Stimulated activated CD4-positive, alpha-beta T cell treated with anti-CD3 and anti-CD28 coated beads, Interleukin-2, amount 100 ng/mL, for 4 hours (primary cell): ENCODE measurements at places on chromosomes 3 and 15.

DNA sequence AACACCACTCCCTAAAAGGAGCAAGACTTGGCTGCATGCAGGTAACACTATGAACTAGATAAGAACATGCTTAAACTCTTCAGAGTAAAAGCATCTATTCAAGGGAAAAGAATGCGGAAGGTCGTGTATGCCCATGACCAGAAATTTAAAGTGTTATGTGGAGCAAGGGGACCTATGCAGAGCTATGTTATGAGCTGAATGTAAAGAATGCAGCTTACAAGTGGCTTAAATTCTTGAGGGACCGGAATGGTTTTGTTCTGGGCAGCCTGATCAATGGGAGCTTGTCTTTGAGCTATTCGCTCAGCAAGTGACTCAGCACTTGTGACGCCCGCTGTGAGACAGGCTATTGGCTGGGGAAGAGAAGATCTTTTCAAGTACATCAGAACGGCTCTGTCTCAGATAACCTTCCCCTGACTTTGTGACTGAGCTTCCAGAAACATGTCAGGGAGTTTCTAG is 367.5 kb upstream of the THBS1 start:
- no peak for DNase-seq

GRCh38 chr15:38828031-38828532 is 263.5 kb upstream of the RASGRP1 start:
- no peak for DNase-seq

- DNase-seq: no peak
Measured at GRCh38 chr3:128647307-128647706, 3.3 kb downstream of the RPN1 start.

DNA sequence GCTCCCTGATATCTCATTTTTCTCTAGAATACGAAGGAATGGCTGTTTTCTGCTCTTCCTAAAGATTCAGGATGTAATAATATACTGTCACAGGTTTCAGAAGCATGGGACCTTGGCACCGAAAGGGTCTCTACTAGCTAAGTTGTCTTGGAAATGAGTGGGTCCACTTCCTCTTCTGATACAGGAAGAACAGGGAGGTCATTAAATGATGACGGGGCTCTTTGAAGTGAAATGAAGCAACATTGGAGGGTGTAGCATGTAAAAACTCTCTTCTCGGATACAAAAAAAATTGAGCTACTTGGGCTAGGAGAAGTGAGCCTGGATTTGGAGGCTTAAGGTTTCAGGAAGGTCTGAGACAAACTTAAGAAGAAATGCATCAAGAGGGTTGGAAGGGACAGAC is 349.8 kb upstream of the TPRG1 start:
- no peak for DNase-seq

- DNase-seq: no peak
Measured at GRCh38 chr3:101796077-101796680, 17.2 kb downstream of the NXPE3 start.

DNA sequence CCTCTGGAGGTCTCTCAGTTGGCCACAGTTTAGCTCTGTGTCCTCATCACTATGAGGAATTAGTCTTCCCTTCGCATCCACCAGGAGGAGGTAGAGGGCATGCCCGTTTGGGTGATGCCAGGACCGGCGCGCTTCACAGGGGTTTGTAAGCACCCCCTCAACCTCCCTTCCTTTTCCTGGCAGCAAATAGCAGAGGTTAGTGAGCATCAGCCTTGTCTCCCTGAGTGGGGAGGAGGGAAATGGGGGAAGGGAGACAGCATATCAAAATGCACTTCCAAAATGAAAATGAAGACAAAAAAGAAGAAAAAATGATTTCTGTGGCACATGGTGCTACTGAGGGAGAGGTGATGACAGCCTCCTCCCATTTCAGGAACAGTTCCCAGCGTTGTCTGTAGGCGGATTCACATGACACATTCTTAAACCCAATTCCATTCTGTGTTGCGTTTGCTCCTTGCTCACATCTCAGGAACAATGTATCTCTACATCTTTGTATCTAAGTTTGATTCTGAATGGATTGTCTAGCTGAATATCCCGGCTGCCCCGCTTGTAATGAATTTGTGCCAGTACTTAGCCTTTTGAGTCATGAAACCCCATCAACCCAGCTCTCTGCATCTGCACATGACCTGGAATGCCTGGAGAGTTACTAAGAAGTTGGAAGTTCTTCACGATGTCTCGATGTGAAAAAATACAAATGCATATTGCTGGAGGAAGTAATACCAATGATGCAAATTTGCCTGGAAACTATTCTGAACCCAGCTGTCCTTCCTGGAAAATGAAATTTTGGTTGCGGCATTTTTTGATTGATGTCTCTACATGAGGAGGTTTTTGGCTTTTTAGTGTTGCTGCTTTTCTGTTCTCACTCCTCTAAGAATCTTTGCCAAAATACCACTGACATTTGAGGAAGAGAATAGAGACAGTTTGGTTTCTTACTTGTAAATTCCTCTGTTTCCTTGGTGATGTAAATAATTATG is 45.2 kb downstream of the TYRO3 start:
- DNase-seq: peak; percentile 39

- DNase-seq: no peak
Measured at GRCh38 chr3:112639455-112640225, 1.3 kb downstream of the CCDC80 start.

DNA sequence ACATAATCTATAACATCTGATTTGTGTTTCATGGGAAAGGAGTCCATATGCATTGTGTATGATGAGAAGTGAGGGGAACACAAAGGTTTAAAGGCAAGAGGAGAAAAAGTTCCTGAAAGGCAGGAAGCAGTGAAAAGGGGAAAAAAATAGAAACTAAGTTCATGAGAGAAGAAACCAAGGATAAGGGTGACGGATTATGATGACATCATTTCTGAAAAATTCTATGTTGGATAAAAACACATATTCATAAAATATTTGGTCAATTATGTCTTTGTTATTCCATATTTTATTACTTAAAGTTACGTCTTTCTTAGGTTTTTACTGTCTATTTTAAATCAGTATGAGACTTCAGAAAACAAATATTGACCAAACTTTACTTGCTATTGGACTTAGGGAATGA is 48.6 kb upstream of the CP start:
- no peak for DNase-seq

- DNase-seq: no peak
Measured at GRCh38 chr15:66580643-66581042, 14.8 kb upstream of the LCTL start.

DNA sequence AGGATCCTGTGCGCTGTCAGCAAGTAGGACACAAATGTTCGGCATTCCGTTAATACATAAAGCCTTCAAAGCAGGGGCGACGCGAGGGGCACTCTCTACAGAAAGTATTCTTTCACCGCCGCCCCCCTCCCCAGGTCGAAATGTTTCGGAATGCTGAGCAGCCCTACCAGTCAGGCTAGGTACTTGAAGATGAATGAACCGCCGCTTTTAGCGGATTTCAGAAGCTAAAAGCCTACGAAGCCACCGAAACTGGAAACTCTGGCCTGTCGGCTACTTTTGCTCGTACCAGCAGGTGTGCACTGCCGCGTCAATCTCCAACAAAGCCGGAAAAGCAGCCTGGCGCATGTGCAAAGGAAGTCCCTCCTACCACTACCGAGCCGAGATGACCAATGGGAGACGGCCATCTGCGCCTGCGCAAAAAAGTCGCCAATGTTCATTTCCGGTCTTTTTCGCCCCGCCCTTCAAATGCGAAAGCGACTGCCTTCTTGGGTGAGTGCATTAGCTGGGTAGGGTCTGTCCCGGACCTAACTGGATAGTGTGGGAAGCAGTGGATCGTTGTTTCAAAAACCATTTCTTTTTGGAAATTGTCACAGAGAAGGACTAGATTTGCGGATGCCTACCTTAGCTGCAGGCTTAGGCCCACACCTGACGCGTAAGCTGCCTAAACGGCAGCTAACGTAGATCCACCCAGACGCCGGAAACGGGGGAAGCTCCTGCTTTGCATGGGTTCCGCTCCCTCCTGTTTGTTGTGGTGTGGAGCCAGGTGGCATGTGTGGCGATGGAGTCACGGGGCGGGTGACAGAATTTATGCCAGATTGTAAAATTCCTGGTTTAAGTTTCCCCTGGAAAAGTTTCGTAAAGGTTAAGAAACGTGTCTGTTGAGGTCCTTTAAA is at the start of gene WDR5B:
TSS of gene WDR5B (minus strand) at position 301 of the 893 bp plus-strand sequence. CDS start 534 bp downstream, outside the sequence.
- DNase-seq: peak; percentile 96

- no peak for DNase-seq
Measured at GRCh38 chr15:85723960-85724945, 70.5 kb downstream of the KLHL25 start.

DNA sequence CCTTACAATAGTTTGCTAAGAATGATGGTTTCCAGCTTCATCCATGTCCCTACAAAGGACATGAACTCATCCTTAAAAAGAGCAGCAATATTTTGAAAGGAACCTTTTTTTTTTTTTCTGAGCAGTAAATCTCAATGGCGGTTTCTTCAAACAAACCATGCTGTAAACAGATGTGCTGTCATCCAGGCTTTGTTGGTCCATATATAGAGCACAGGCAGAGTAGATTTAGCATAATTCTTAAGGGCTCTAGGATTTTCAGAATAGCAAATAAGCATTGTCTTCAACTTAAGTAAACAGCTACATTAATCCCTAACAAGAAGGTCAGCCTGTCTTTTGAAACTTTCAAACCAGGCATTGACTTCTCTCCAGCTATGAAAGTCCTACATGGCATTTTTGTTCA is 334.2 kb downstream of the SLC9A9 start:
- no peak for DNase-seq

DNA sequence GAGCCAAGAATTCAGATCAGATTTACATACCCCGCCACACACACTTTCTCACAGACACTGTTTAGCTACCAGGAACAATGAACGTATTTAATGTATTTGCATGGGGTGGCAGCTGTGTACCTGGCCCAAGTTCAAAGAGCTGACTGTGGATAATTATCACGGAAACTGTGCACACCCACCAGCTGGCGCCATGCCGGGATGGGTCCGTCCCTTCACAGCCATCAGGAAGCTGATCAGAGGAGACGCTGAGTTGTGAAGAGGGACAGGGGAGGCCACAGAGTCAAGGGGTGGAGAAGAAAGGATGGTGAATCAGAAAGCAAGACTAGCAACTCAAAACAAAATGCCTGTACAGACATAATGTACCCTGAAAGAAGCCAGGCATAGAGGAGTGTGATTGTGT is 13.1 kb upstream of the PLA2G4D start:
- DNase-seq: no peak

- no peak for DNase-seq
Measured at GRCh38 chr3:143294188-143294587, 174.6 kb downstream of the CHST2 start.

DNA sequence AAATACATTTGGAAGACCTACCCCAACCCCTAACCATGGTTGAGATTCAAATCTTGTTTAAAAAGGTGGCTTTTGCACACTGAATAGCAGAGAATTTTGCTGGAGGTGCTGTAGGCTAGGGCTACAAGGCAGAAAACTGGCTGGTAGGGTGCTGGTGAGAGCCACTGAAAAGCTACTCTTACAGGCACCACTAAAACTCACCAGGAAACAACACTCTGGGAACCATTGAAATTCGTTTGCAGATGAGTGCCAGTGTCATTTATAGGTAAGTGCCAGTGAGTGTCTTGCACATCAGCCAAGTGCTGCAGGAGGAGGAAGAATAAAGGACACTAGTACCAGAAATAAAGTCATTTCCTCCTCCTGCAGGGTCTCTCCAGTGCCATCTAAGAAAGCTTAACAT is 610.2 kb downstream of the ZNF385D start:
- DNase-seq: no peak

- no peak for DNase-seq
Measured at GRCh38 chr3:104437131-104437750, 929.5 kb upstream of the ALCAM start.

GRCh38 chr15:27353856-27354255 is 382.9 kb downstream of the GABRG3 start:
- no peak for DNase-seq

GRCh38 chr3:81502236-81502635 is 259.2 kb downstream of the GBE1 start:
- no peak for DNase-seq

DNA sequence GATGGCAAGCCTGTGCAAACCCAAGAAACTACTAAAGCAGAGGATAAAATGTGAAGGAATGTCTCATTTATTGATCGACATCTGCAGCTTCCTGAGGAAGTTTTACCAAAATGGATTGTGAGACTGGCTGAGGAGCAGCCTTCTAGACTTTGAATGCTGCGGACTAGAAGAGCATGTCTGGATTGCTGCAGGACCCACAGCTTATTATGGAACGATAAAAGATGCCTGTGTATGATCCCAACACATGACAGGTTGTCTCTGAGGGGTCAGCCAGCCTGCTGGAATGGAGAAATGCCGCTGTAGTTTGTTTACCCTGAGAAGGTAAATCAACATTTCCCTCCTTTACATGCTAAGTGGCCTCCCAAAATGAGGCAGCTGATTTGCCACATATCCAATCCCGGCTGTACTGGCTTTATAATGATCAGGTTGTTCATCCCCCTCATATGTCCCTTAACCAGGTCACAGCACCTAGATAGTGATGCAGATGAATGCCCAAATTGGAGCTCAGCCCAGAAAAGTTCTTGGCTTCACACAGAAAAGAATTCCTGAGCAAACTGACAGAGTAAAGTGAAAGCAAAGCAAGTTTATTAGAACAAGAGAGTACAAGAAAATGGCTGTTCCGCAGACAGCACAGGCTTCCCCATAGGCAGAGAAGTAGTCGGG is 63.9 kb downstream of the IL12A start:
- no peak for DNase-seq

DNA sequence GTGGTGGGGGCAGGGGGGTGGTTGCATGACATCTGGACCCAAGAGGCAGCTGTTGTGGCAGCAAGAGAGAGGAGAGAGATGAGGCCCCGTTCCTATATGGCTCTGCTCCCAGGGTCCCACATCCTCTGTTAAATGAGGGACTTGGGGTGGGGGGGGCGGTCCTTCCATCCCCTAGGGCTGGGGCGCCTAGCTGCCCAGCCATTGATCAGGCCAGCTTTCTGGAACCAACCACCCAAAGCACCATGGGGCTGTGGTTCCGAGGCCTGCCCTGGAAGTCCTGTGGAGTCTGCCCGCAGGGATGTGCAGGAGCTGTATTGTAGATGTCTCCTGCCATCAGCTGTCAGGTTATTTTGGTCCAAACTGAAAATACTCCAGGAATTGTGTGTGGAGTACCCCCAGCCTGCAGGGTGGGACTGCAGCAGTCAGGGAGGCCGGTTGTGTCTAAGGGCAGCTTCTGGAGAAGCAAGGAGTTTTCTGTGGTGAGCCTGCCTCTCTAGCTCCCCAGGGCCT is 5.2 kb downstream of the FURIN start:
- no peak for DNase-seq

DNA sequence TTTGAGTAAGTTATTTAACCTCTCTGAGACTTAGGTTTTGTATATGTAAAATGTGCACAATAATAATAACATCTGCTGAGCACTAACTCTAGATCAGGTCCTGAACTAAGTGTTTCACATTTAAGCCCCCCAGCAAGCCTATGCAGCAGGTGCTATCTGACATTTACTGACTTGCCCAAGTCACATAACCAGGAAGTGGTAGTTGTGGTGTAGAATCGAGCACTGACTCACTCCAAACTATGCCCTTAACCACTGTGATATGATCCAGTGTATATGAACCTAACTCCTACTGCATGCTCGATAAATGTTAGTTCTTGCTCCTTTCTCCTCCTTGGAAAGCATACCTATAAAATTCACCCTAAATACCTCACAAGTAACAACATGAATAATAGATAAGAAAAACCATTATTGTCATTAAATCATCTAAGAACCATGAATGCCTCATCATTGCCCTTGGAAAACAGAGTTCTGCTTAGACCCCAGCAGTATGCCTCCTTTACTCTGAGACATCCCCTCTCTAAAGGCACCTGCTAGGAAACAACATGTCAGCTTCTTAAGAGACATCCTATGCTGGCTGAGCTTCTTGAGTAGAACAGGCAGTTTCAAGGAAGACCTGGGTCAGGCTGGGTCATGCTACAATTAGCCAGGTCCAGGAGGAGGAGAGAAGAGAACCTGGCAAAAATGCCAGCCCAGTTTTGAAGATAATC is 3.0 kb upstream of the SHC4 start:
- DNase-seq: no peak

GRCh38 chr3:9314796-9315195 is 48.1 kb upstream of the THUMPD3 start:
- no peak for DNase-seq
